Left ventricle myocardium inferior (tissue), 1 donor: ENCODE measurements at places on chromosomes 16 and 17. TPM values are rescaled to one million over a fixed set of nuclear protein-coding genes. Genes with fewer than 3 reads are reported as not detected.

GRCh38 chr17:79022507-79022991 lies 1.4 kb upstream of the C1QTNF1 start:
- H3K4me1 ChIP-seq, result peaks cover 82% of the 10 kb centered on the region
- no peaks in the 10 kb centered on the region for H3K27me3 ChIP-seq
- peak overlapping the region; percentile 95 for H3K27ac ChIP-seq
- H3K4me3 ChIP-seq, result peak overlapping the region; percentile 81
- peak; percentile 81 for DNase-seq

VASN gene
- total RNA-seq, result 5.5 TPM

GRCh38 chr16:17784073-17784472 lies 313.3 kb upstream of the XYLT1 start:
- H3K4me3 ChIP-seq, result no peak overlapping the region
- H3K27me3 ChIP-seq, result peaks cover 39% of the 10 kb centered on the region
- H3K36me3 ChIP-seq, result no peaks in the 10 kb centered on the region
- no peak overlapping the region for H3K27ac ChIP-seq

DNA sequence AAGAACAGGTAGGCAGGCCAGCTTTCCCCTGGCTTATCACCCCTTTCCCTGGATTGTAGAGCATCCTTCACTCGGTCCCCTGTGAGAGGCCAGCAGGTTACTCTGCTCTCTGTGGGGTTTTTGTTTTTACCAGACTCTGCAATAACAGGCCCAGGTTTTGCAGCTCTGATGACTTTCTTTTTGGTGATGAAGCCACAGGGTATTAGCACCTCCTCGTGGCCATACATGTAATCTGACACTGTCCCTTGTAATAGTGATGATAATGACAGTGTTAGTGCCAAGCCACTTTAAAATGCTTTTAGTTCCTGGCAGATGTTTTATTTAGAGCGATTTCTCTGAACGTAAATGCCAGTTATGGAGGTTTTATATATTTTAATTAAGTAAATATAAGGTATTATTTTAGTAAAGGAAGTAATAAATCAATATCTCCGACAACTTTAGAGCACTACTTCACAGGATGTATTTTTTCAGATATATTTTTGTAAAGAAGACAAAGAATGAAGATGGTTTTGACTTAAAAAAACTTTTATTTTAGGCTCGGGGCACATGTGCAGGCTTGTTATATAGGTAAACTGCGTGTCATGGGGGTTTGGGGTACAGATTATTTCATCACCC lies 38.0 kb upstream of the CPHXL start:
- H3K4me3 ChIP-seq, result no peak overlapping the region
- DNase-seq, result no peak
- H3K27me3 ChIP-seq, result no peaks in the 10 kb centered on the region
- no peaks in the 10 kb centered on the region for H3K4me1 ChIP-seq
- H3K36me3 ChIP-seq, result no peaks in the 10 kb centered on the region

- no peaks in the 10 kb centered on the region for H3K27me3 ChIP-seq
- DNase-seq, result peak; percentile 84
- H3K27ac ChIP-seq, result peak overlapping the region; percentile 90
- H3K4me1 ChIP-seq, result peaks cover 80% of the 10 kb centered on the region
- peaks cover 19% of the 10 kb centered on the region for H3K36me3 ChIP-seq
These were observed 117.4 kb downstream of the HIC1 start for GRCh38 chr17:2172077-2172851.

DNA sequence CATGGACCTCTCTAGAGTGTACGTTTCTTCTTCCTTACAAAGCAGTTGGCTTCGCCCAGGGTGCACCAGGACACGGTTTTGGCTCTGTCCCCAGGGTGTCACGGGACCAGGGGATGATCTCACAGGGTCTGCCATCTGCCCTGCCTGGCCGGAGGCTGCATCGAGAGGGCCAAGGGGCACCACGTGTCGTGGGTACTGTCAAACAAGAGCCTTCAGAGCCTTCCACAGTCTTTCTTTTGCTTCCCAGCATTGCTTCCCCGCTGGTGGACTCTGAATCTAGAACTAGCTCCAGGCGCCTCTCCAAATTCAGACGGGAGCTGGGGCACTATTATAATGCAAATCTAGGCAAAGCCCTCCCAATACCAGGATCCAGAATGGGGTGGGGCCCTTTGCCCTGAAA lies 47.9 kb downstream of the MAPT start:
- peaks cover 40% of the 10 kb centered on the region for H3K4me1 ChIP-seq
- peak; percentile 86 for DNase-seq
- no peak overlapping the region for H3K4me3 ChIP-seq
- H3K36me3 ChIP-seq, result no peaks in the 10 kb centered on the region

DNA sequence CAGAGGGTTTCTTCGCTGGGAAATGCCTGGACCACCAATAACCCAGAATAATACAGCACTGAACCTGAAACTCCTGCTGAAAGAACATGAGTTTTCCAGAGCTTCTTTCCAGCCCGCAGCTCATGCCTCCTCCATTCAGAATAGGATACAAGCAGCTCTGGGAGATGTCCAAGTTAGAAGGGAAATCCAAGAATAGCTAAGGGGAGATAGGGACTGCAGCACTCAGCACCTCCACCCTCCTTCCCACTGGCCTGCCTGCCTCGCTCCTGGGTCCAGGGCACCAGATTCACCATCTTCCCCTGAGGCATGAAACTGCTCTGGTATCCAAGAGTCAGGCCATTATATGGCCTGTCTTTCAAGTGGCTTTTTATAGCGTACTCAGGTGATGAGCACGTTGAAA lies 4.1 kb downstream of the KRT31 start:
- peaks cover 4% of the 10 kb centered on the region for H3K4me1 ChIP-seq
- H3K27me3 ChIP-seq, result peaks cover 76% of the 10 kb centered on the region
- H3K4me3 ChIP-seq, result no peak overlapping the region
- no peak for DNase-seq
- no peak overlapping the region for H3K27ac ChIP-seq
- H3K36me3 ChIP-seq, result no peaks in the 10 kb centered on the region

SLC16A6 gene
- total RNA-seq, result 0.08 TPM

DNA sequence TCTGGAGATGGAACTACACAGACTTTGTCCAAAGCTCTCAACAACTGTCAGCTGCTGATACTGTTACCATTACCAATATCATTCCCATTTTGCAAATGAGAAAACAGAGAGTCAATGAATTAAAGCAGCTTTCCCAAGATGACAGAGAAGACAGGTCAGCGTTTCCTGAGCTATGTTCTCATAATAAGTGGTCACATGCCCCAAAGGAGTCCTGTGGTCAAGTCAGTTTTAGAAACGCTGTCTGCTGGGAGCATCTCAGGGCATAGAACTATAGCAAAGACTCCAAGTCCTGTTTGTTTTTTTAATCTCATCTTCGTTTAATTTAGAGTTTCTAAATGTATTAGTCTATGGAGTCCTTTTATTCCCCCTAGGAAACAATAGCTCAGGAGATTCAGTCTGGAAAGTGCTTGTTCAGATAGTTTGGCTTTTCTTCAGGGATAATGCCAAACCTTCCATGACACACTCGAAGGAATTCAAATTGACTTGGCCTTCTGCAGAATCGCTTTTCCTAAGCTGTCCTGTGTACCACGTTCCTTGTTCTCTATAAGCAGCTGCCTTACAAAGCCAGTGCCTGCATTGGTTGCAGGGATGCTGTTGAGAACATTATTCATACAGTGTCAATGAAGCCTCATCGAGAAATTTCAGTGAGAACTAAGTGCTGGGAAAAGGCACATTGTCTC lies 12.1 kb downstream of the CCDC42 start:
- H3K4me3 ChIP-seq, result no peak overlapping the region
- peaks cover 6% of the 10 kb centered on the region for H3K4me1 ChIP-seq
- no peak for DNase-seq
- H3K27ac ChIP-seq, result no peak overlapping the region
- H3K36me3 ChIP-seq, result no peaks in the 10 kb centered on the region

CCL7 gene
- total RNA-seq, result not detected

OR1F1 gene
- not detected for total RNA-seq

- DNase-seq, result no peak
- H3K27ac ChIP-seq, result peak overlapping the region; percentile 60
- no peaks in the 10 kb centered on the region for H3K36me3 ChIP-seq
- no peak overlapping the region for H3K4me3 ChIP-seq
- H3K4me1 ChIP-seq, result no peaks in the 10 kb centered on the region
These were observed 6.2 kb upstream of the SLC25A19 start for GRCh38 chr17:75295201-75296158.

GRCh38 chr16:49128740-49129139 lies 152.9 kb downstream of the CBLN1 start:
- no peak overlapping the region for H3K4me3 ChIP-seq
- H3K4me1 ChIP-seq, result peaks cover 15% of the 10 kb centered on the region
- DNase-seq, result no peak
- no peak overlapping the region for H3K27ac ChIP-seq

GRCh38 chr17:39667945-39668924 lies at the start of gene PNMT:
PNMT (plus strand) TSS chr17:39668453; CDS start chr17:39668476, 23 bp downstream.
- H3K4me1 ChIP-seq, result peaks cover 95% of the 10 kb centered on the region
- H3K27me3 ChIP-seq, result peaks cover 42% of the 10 kb centered on the region
- H3K36me3 ChIP-seq, result no peaks in the 10 kb centered on the region

DNA sequence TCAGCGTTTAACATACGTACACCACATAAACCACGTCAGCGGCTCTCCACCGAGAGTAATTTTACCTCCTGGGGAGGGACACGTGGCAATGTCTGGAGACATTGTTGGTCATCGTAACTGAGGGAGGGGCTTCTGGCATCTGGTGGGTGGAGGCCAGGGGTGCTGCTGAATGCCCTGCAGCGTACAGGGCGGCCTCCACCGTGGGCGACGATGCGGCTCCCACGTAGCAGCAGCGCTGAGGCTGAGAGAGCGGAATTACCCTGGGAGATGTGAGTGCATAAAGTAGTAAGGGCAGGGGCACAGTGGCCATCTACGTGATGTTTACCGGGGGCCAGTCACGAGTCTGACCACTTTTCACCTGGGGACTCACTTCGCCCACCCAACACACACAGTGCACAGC lies 212.4 kb downstream of the RBFOX3 start:
- H3K4me1 ChIP-seq, result peaks cover 8% of the 10 kb centered on the region
- H3K36me3 ChIP-seq, result no peaks in the 10 kb centered on the region
- peaks cover 99% of the 10 kb centered on the region for H3K27me3 ChIP-seq

DNA sequence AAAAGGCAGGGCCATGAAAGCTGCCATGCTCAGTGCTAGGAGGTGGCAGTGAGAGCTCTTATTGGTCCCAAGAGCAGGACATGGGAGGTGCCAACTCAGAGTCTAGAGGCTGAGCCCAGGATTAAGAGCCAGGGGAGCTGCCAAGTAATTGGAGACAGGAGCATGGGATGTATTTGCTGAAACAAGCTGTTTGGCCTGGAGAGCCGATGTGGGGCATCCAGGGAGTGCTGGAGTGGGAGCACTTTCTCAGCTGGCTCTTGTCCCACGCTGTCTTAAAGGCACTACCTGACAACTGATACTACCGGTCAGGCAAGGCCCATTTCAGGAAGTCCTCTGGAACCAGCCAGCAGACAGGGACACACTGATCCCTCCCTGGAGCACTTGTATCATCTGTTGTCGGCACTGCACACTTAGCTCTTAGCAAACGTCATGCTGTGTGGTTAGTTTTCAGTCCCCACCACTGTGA lies 19.3 kb downstream of the ANKFN1 start:
- no peaks in the 10 kb centered on the region for H3K36me3 ChIP-seq
- peak; percentile 26 for DNase-seq
- peak overlapping the region; percentile 55 for H3K27ac ChIP-seq
- no peak overlapping the region for H3K4me3 ChIP-seq

DNA sequence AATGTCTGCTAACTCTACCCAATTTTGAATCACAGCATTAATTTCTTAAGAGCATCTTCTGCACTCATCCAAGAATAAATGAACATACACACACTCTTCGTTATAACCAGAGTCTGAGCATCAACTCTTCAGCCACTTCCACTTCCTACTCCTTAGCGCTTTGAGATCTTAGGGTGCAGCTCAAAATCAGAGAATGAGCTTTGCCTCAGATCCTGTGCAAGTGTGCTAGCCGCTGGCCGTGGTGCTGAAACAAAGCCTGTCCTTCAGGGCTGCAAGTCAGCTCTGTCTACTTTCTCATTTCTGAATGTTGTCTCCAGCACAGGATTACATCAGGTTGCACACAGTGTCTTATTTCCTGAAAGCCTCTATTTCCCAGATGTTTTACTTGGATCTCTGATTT lies 165.4 kb downstream of the AIPL1 start:
- H3K36me3 ChIP-seq, result no peaks in the 10 kb centered on the region
- H3K4me1 ChIP-seq, result no peaks in the 10 kb centered on the region
- no peak overlapping the region for H3K4me3 ChIP-seq
- DNase-seq, result peak; percentile 22

DNA sequence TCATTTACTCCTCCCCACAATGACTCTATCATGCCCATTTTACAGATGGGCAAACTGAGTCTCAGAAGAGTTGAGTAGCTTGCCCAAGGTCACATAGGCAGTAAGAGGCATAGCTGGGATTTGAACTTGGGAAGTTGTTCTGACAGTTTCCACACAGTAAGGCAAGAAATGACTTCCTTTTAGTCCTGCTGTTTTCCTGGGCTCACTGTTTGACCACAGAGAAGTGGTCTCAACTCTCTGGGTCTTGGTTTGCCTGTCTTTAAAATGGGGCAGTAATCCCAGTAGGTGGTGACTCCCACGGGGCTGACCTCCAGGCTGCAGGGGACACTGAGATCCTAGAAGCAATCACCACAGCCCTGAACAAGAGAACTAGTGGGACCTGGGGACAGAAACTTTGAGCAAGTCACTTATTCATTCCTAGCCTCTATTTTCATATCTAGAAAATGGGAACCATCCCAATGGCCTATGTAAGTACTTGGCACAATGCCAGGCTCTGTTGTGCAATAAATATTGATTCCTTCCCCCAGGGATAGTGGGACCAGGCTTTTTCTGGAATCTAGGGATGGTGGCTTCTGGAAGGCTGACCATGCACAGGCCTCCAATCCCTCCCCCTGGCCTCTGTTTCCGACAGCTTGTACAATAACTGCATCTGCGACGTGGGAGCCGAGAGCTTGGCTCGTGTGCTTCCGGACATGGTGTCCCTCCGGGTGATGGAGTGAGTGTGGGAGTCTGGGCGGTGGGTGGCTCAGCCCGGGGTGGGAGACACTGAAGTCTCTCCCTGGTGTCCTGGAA lies 20.5 kb downstream of the DEXI start:
- peaks cover 68% of the 10 kb centered on the region for H3K4me1 ChIP-seq
- H3K36me3 ChIP-seq, result peaks cover 27% of the 10 kb centered on the region
- peak overlapping the region; percentile 89 for H3K27ac ChIP-seq
- no peaks in the 10 kb centered on the region for H3K27me3 ChIP-seq
- H3K4me3 ChIP-seq, result peak overlapping the region; percentile 5

DNA sequence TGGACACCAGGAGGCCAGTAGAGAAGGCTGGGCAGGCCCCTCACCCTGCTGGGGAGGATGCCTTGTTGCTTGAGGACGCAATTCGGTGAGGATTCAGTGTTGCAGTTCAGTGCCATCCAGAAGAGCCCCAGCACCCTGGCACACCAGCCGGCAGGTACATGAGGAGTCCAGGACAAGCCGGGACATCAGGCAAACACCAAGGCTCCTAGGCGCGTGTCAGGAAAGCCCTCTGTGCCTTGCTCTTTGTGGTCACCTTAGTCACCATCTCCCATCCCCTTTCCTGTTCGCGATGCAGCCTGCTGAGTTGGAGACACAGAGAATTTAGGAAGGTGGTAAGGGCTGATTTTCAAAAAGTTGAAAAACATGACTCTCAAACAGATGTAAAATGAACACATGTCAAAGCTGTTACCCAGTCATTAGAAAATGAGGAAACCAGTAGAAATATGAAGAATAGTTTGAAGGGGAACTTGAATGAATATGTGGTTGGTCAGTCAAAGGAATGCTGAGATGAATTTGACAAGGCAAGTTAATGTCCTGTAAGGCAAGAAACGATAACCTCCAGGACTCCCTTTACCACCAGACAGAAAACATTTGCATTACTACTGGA lies 2.3 kb upstream of the NCBP3 start:
- no peak for DNase-seq
- H3K4me1 ChIP-seq, result peaks cover 30% of the 10 kb centered on the region

TBX2 gene
- total RNA-seq, result 8.2 TPM

MYH1 gene
- 0.14 TPM for total RNA-seq
